ENCODE measurements at places on chromosomes 6 and 20. TPM values are rescaled to one million over a fixed set of nuclear protein-coding genes. Genes with fewer than 3 reads are reported as not detected.
A peak's percentile ranks its signal among the peaks of the same experiment; 100 is the strongest.

GRCh38 chr6:140956571-140957369, 1176.0 kb upstream of the GJE1 start:
- DNase-seq: no peak

HLA-DRA gene
- 122 TPM for total RNA-seq

HLA-DPA1 gene
- 15.4 TPM for total RNA-seq

DNA sequence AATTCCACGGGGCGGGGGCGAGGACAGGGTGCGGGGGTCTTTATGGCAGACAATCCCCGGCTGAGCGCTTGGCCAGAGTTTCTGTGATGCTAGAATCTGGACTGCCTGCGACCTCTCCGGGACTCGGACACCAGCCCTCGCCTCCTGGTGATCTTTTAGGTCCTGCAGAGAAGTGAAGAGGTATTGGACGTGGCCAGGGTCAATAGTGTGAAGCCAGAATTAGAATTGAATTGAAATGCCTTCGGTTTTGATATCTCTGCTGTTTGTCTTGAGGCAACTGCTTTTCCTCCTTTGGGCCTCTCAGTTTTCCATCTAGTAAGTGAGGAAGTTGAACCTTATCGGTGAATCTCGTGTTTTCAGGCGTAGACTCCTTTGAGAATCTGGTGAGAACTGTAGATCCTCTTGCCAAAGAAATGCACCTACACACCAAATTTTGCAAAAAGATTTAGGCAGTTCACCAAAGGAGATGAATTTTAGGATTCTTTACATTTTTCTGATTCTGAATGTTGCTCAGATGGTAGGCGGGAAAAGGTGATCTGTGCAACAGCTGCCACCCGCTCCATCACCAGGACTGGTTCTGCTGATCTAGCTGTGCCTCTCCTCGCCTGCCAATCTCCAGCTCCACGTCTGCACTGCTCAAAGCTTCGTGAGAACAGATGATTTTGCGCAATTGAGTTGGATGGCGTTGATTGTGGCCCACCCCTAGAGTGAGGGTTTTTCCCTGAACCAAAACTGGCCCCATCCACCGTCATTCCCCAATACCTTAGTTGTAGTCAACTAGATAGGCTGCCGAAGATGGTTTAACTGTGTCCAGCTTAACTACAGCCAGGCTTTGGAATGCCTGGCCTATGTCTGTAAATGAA, 837 bp upstream of the OSER1 start:
- DNase-seq: no peak

- no peak for DNase-seq
These were observed 175.7 kb upstream of the AGPAT4 start for GRCh38 chr6:161449521-161449920.

DNA sequence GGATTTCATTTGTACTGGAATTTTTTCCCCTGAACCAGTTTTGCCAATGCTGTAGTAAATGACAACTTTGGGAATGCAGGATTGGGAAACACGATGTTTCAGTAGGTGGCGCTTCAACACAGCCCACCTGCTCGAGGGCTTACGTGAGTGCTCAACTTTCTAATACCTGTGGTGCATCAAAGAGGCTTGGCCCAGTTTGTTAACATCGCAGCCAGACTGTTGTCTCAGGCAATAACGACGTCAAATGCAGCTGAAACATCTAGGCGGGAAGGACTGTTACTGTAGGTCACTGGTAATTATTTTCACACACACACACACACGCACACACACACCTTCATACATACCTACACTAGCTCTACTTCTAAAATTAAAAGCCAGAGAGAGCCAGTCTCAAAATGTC, 815.5 kb upstream of the SLC35B3 start:
- peak; percentile 46 for DNase-seq

PTCHD4 gene
- total RNA-seq: 4.0 TPM

DNA sequence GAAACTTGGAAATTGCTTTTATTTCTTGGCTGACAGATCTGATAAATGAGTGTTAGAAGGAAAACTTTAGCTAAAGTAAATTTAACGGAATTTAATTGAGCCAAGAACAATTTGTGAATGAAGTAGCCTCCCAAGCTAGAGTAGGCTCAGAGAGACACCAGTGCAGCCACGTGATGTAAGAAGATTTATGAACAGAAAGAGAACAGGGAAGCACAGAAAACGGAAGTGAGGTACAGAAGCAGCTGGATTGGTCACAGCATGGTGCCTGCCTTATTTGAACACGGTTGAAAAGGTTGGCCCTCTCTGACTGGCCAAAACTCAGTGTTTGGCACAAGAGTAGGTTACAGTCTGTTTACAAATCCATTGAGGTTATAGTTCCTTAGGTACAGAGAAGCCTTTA, 29.5 kb upstream of the IFNGR1 start:
- DNase-seq: no peak

DNA sequence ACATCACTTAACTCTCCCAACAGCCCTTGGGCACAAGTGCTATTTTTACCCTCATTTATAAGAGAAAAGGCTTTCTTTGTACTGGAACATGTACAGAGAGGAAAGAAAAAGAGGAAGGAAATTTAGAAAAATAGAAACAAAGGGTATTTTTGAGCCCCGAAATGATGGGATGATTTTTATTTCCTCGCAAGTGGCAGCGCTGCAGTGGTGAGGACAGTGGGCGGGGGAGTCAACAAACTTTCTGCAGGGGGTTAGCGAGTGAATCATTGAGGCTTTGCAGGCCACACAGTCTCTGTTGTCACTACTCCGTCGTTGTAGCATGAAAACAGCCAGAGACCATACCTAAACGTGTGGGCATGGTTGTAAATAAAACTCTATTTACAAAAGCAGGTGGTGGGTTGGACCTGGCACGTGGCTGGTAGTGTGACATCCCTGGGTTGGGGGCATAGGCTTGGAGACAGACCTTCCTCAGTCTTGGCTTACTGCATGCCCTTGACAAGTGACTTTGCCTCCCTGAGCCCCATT, 25.5 kb upstream of the OCSTAMP start:
- DNase-seq: no peak

GRCh38 chr6:112773187-112773586, 426.1 kb downstream of the RFPL4B start:
- no peak for DNase-seq

- no peak for DNase-seq
These were observed 696.7 kb upstream of the MARCKS start for GRCh38 chr6:113160306-113161017.

DNA sequence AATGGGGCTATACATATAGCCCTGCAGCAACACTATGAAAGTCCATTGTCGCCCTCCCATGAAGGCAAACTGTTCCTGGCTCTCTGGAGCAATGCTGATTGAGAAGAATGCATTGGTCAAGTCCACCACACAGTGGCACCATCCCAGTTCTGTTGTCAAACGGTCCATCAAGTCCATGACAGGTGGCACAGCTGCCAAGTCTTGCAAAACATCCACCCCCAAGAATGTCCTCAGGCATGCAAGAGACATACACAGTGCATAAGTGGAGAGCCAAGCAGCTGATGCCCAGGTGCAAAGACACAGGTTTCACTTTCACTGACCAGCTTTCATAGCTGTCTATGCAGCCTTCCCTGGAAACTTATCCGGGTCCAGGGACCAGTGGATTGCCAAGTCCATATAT, 17.5 kb downstream of the ZNF391 start:
- peak; percentile 3 for DNase-seq

DNA sequence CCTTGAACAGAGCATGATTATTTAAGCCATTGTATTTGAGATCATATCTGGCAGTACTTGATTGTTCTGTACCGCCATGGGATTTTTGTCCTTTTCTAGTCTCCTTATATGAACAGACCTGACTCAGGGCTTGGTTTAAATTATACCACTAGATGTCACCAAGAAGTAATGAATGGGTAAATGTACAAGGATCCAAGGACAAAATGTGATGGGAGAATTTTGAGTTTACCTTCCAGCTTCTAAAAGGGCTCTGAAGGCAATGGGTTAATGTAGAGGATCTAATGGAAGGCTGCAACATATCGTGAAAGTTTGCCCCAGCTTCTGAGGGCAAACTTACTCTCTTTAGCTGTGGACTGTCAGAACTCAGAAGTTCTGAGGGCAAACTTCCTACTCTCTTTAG, 12.0 kb downstream of the RNF8 start:
- DNase-seq: no peak

HCK gene
- 3.1 TPM for total RNA-seq

CST3 gene
- 1,425 TPM for total RNA-seq

GRCh38 chr20:32140603-32141002, 31.1 kb downstream of the TM9SF4 start:
- no peak for DNase-seq

DNA sequence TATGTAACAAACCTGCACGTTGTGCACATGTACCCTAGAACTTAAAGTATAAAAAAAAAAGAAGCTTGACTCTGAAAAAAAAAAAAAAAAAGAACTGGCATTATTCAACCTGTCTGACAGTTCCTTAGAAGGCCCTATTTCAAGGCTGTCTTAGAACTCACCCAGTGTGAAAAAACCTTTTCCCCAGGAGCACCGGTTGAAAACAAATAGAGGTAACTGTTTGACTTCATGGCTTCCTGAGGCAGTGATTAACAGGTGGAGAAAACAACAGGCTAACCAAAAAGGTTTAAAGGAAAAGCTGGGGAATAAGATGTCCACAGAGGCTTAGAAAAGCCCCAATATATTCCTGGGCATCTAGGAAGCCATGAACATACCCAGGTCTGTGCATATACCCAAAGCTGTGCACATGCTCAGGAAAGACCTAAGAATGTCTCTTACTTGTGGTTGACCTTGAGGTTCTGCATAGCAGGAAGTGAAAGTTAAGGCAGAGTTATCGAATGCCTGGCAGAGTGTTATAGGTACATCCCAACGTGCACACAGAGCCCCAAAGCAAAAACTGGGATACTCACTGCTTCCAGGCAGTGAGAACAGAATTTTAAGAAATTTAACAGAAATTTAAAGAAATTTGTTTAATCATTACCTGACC, 7.0 kb downstream of the UQCC1 start:
- DNase-seq: no peak

DNA sequence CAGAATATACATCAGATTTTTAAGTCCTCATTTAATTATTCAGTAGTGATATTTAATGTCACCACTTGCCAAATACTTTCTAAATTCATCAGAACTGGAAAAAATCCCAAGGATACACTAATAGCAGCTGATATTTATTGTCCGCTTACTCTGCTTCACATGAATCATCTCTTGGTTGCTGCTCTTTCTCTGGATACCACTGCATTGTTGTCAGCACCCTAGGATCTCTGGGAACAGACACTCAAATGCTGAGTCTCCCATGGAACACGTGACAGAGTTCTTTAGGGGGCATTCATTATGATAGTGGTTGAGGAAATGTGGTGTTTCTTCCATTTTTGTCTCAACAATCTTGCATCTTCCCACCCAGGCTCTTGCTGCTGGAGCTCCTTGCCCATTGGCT, 318.0 kb downstream of the RFPL4B start:
- DNase-seq: no peak

PKHD1 gene
- total RNA-seq: 0.05 TPM

- peak; percentile 72 for DNase-seq
These were observed 44.5 kb downstream of the RBM38 start for GRCh38 chr20:57435498-57436222.

- no peak for DNase-seq
These were observed 177.8 kb upstream of the ARID1B start for GRCh38 chr6:156599366-156599765.

GRCh38 chr20:14966808-14967207, 629.4 kb upstream of the FLRT3 start:
- DNase-seq: no peak

- no peak for DNase-seq
These were observed 57.4 kb upstream of the PRSS16 start for GRCh38 chr6:27190126-27190525.

GRCh38 chr6:123810214-123810613, 6.5 kb downstream of the NKAIN2 start:
- DNase-seq: no peak

GRCh38 chr6:287489-287860, 4.8 kb upstream of the DUSP22 start:
- no peak for DNase-seq

GRCh38 chr6:170208182-170208601, 82.7 kb downstream of the DLL1 start:
- no peak for DNase-seq

DNA sequence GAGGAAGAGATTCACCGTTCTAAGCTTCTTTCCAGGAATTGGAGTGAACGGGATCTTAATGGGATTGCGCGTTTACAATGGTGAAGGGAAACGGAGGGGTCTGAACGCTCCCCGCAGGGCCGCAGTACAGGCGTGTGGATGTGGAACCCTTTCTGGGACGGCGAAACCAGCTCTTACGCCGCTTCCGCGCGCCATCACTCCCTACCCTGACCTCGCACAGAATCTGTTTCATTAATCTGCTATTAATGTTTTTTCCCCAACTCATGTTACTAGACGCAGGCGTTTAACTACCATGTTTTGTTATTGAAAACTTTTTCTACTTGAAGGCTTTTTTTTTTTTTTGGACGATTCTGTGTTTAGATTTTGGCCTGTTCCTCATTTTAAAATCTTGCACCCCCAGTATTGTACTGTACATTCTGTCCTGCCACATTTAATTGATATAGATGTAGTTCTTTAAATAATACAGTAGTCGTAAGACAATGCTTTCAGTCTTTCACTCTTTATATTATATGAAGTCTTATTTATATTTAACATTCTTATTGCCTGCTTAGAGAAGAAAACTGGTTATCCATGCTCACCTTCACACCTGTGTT, 696 bp upstream of the SUPT3H start:
- DNase-seq: peak; percentile 37

ZFP57 gene
- total RNA-seq: not detected

ZKSCAN4 gene
- 4.4 TPM for total RNA-seq

DNA sequence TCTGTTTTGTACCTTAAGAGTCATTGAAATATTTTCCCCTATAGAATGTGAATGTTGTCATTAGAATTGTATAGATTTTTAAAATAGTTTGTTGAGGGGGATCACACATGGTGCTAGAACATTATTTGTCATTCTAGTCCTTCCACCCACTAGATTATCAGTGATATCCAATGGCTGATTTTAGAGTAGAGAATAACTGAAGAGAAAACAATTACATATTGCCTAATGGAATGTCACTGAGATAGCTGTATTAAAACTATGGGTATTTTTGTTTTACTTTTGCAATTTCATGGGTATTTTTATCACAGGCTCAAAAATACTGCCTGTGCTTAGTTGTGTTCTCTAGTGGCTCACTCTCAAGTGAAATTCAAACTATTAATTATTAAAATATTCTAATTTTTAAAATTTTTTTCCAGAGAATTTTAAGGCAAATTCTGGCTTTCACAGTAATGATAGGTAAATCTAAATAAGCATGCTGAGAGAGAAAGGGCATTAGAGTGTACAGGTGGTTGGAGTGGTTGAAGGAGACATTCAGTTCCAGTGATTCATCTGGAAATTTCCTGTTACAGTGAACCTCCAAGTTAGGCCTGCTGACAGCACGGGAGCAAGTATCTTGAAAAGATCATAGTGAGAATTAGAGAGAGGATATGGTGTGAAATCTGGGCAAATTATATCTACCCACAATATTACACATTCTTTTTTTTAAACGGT, 399.6 kb downstream of the NKAIN2 start:
- DNase-seq: no peak

- DNase-seq: no peak
These were observed 228.9 kb downstream of the ANKRD60 start for GRCh38 chr20:57999465-58000111.

GRCh38 chr6:152946484-152946883, 36.4 kb downstream of the FBXO5 start:
- no peak for DNase-seq
